ENCODE measurements at places on chromosomes 11 and 22.

GRCh38 chr22:26646158-26646557 lies 11.2 kb upstream of the MIAT start:
- DNase-seq: no peak

DNA sequence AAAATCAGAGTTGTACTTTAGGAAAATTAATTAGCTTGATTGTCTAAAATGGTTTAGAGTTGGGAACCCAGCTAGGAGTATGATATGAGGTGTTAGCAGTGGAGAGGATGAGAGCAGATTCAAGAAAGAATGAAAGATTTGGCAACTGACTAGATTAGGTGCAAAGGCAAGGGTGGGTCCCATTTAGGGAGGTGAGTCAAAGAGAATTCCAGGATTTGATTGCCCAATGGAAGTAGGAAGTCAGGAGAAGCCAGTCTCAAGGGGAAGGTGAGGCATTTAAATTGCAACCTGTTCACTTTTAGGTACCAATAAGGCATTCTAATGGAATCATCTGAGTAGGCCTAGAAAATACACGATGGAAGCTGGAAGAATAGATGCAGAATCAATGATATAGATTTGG lies 3.6 kb upstream of the CKAP5 start:
- no peak for DNase-seq

DNA sequence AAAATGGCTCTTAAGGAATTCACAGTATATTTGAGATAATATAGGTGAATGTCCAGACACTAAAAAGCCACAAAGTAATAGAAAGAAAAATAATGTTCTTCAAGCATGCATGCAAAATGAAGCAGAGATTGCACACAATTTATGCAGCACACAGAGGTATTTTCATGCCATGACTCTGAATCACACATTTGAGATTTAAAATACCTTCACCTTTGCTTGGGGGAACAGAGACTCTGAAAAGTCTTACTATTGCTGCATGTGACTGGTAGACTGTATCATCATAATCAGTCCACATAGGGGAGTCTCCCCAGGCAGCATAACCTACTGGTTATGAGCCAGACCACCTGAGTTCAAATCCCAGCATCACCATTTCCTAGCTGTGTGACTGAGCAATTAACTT lies 96.2 kb downstream of the RCN1 start:
- DNase-seq: no peak

DNA sequence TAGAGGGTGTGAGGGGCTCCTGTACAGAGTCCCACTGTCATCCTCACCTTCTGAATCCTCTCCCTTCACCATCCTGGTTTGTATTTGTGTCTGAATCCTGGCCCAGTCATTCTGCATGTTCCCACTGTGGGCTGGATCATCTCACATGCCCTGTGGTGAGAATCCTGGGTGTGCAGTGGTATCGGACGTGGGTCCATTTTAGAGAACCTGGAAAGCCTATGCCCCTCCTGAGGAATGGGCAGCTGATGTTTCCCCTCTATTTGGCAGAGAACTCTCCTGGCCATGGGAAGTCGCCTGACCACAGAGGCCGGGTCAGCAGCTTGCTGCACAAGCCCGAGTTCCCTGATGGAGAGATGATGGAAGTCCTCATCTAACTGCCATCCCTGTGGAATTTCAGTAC lies 102.3 kb downstream of the AMOTL1 start:
- no peak for DNase-seq

DNA sequence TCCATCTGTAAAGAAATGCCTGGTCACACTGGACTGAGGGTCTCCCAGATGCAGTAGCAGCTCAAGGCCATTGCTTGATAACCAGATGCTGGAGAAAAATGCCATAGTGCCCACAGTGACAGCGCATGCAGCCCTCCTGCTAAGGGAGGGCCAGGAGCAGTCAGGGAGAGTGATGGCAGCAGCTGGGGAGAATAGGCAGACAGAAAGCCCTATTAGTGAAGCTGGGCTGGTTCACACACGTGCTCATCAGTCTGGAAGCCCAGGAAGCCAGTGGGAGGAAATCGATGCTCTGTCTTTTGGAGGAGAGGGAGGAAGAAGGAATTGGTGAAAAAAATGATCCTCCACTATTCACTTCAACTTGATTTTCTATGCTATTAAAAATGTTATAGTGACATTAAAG lies 82.9 kb downstream of the OSBP2 start:
- DNase-seq: no peak

GRCh38 chr11:121670805-121671282 lies 218.1 kb upstream of the SORL1-AS1 start:
- no peak for DNase-seq

- DNase-seq: no peak
Observed at GRCh38 chr11:10592331-10592730, 23.9 kb upstream of the LYVE1 start.

GRCh38 chr11:69634590-69634989 lies 6.4 kb upstream of the CCND1 start:
- no peak for DNase-seq
